ENCODE measurements at places on chromosomes 1 and 21.

DNA sequence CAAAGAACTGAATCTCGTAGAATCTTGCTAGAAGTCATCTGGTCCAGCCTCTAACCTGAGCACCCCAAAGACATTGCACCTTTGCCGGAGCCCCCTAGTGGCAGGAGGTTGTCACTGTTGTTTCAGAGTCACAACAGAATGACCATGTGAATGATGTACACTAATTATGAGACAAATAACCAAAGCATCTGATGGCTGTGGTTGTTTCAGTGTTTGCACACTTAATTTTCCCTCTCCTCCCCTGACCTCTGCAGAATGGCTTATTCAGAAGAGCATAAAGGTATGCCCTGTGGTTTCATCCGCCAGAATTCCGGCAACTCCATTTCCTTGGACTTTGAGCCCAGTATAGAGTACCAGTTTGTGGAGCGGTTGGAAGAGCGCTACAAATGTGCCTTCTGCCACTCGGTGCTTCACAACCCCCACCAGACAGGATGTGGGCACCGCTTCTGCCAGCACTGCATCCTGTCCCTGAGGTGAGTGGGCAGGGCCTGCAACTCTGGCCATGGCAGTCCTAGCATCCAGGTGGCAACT, 26.4 kb downstream of the TRAF5 start:
- DNase-seq: peak; percentile 41

DNA sequence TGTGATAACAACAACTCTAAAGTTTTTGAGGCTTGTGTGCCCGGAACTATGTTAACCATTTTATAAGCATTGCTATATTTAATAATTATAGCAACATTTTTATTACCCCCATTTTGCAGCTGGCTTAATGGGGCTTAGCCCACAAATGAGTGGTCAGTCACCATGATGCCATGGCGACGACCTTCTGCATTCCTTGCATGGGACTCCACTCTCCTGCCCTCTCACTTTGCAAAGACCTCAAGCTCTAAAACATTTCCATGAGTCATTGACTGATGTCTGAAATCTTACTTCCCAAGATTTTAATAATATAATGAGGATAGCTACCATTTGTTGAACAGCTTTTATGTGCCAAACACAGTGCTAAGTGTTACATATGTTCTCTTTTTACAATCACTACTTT, 15.4 kb downstream of the NGF start:
- DNase-seq: no peak

- no peak for DNase-seq
Measured at GRCh38 chr1:166705376-166706289, 133.6 kb upstream of the POGK start.

DNA sequence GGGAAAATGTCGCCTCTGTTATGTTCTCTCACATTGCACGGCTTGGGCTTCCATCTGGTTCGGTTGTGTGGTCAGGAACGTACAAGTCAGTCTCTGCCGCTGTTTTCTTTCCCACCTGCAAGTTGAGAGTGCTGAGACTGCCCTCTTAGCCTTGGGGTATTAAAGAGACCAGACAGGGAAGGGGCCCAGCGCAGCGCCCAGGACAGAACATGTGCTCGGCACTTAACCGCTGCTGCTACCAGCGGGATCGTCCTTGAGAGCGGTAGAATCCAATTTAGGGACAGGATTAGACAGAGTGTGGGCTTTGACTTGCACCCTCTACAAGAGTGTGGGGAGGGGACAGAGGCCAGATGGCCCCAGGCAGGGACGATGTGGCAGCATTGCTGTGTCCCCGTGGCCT, 17.7 kb upstream of the AGPAT3 start:
- DNase-seq: no peak

DNA sequence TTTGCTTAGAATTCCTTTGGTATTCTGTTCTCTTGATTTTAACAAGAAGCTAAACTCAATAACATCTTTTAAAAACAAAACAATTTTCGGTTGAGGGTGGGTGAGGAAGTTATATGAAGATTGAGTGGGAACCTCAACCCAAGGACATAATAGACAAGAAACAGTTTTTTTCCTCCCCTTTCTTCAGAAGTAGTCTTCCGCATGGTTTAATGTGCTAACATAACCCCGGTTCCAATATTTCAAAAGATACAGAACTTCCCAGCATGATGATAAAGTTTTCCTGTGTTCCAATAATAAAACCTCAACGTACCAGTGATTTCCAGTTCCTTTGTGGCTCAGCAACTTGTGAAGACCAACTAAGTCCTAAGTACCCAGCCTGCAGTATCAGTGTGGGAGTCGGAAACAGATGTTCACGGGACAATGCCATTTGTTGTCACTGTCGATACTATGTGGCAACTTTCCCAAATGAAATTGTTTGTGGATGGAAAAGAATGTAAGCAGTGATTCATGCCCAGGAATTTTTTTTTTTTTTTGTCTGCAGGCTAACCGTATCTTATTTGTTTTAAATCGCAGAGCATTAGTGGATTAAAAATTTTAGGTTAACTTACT, 48.5 kb downstream of the NR5A2 start:
- no peak for DNase-seq

GRCh38 chr1:1754051-1754815, 24.0 kb downstream of the NADK start:
- no peak for DNase-seq

- DNase-seq: no peak
Measured at GRCh38 chr1:182917378-182917777, 35.6 kb downstream of the SHCBP1L start.

DNA sequence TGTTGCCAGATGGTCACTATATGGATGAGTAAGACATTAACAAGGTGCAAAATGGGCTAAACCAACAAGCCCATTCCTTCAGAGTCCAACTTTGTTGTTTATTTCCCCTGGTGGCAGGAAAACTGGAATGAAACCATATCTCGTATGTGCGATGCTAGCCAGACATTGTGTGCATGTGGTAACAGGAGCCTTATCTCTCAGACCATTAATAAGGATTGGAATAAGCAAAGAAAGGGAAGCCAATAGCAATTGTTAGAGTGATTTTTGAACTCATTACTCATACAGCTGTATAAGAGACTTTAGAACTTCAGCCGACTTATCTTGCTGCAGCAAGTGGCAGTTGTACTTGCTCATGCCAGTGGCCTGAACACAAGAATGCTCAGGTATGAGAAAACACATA, 30.0 kb upstream of the HMCN1 start:
- no peak for DNase-seq

GRCh38 chr1:90613371-90613770, 103.7 kb downstream of the BARHL2 start:
- DNase-seq: no peak

DNA sequence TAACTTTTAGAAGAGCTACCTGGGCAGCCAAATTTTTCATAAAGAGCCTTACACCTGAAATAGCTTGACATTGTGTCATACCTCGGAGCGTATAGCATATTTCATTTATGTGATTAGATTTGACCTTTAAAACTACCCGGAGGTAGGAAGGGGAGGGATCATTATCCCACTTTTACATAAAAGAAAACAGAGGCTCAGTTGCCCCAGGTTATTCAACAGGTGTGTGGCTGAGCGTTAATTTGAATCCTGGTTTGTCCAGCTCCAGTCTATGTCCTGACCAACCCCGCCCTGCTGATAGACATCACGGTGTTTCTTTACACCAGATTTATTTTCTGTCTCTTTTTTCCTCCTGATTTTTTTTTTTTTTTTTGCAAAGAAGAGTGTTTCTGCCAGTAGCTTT, 39.7 kb downstream of the PBX1 start:
- no peak for DNase-seq

- DNase-seq: no peak
Measured at GRCh38 chr1:67682659-67683197, 2.3 kb upstream of the GADD45A start.

- DNase-seq: no peak
Measured at GRCh38 chr1:51768971-51769588, 109.4 kb downstream of the NRDC start.

DNA sequence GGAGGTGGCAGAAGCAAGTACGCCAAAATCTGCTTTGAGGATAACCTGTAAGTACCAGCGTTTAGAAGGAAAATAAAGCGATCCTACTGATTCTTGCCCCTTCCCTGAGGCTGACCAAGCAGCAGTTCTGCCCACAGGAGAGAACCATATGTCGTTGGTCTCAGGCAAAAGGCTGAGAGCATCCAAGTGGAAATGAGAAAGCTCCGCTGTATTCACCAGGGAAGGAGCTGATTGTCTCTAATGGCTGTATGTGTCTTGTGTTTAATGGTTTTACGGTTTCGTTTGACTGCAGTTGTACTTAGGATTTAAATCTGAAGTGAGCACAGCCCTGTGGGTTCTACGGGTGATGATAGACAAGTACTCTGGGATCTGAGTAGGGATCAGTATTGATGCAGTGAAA, 21.9 kb downstream of the FAM3B start:
- no peak for DNase-seq

DNA sequence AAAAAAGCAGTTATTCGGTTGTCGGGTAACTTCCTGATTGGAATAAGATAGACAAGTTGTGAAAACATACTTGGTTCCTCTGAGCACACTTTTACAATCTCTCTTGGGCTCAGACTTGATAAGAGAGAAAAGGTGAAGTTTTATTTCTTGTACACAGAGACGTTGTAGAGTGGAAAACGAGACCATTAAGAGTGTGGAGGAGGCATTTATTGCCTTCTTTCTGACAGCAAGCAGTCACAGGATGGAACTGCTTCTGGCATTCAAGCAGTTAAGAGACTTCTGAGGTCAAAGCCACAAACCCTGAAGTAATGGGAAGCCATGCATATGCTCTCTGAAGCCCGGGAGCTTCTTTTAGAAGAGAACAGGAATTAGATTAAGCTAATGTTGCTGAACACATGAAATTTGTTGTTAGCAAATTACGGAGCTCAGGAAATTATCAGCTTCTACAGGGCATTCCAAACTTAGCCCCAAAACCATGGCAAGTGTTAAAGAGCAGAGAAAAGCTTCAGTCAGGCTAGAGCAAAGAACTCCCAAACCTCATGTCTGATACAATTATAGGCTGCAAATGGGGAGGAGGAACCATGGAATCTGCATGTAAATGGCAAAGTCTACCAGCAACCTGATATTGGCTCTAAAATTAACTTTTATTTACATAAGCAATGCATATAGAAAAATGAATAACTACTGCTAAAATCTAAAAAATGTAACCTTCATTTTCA, 26.0 kb downstream of the S1PR1 start:
- no peak for DNase-seq

DNA sequence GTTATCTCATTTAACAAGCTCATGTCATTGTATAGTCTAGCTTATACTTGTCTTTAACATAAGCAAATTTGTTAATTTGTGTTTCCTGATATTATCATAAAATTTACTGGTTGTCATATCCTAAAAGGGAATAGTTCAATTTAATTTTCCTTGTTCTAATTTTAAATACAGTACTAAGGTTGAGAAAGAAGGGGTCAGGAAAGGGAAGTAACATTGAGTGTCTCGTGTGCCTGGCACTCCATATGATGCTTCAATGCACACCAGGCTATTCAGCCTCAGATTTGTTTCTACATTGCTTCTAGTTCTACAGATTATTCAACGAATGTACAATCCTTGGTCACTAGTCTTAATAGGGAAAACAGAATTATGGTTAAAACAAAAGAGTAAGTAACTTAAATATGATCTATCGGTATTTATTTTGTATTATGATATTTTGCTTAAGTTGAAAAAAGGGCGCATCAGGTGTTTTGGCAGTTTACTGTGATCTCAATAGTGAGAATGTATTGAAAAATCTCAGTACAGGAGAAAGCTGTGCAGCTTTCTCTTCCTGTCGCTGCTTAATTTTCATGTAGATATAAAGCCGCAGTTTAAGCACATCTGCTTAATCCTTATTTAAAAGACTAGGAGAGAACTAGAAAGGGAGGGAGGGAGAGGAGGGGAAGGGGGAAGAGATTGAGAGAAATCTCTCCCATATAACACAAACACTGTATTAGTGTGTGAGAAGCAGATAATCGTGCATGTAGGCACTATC, 13.0 kb downstream of the PTPRC start:
- no peak for DNase-seq

- DNase-seq: no peak
Measured at GRCh38 chr1:2100780-2101108, 50.5 kb downstream of the PRKCZ start.

GRCh38 chr1:51341876-51342496, 11.6 kb upstream of the TTC39A start:
- DNase-seq: no peak

GRCh38 chr1:21541835-21542234, 32.6 kb downstream of the ALPL start:
- no peak for DNase-seq

GRCh38 chr1:182255494-182255893, 136.1 kb downstream of the GLUL start:
- no peak for DNase-seq

- DNase-seq: no peak
Measured at GRCh38 chr1:111141245-111142220, 1.5 kb downstream of the CEPT1 start.

GRCh38 chr1:48831120-48831978, 54.7 kb upstream of the BEND5 start:
- DNase-seq: no peak

DNA sequence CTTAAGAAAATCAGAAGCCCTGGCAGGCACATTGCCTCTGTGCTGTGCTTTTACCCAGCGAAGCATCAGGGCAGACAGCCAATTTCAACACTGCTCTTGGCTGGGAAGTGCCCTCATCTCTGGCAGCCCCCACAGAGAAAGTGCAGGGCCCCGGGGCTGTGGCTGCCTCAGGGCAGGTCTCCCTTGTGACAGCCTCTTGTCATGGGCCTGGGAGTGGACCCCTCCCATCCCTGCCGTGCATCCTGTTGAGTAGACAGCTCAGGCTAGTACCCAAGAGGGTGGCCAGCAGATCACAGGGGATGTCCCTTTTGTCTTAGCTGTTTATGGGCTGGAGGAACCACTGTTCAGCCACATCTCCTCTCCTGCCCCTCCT, 23.3 kb downstream of the TTC34 start:
- no peak for DNase-seq

DNA sequence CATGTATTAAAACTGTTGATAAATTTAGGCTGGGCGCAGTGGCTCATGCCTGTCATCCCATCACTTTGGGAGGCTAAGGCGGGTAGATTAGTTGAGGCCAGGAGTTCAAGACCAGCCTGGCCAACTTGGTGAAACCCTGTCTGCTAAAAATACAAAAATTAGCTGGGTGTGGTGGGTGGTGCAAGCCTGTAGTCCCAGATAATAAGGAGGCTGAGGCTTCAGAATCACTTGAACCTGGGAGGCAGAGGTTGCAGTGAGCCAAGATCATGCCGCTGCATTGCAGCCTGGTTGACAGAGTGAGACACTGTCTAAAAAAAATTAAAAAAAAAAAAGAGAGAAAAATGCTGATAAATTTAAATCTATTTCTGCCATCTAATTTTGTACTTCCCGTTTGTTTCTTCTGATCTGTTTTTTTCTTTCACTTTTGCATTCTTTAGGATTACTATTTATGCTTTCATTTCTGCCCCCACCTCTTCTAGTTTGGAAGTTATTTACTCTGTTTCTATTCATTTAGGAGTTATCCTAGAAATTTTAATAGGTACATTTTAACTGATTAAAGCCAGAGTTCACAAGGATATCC, 3.2 kb upstream of the DENND1B start:
- DNase-seq: no peak

DNA sequence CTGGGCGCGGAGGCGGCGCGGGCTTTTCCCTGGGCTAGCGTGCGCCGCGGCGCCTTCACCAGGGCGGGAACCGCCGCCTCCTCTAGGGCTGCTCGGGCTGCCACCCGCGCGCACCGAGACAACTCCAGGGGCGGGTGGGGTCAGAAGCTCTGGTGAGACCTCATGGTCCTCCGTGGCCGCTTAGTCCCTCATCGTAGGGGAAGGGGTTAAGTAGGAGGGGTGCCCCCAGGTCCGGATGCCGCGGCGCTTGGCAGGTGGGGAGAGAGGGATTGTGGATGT, 559 bp downstream of the SERTAD4 start:
- DNase-seq: no peak

GRCh38 chr1:16967095-16967575, 13.3 kb downstream of the MFAP2 start:
- no peak for DNase-seq

Measured in activated T-helper 9 cell treated with anti-CD3 and anti-CD28 coated beads, Interleukin-2, amount 50 U/mL, for 16 hours (primary cell).